DMS53 (cell line): ENCODE measurements at places on chromosomes 7 and 10.

DNA sequence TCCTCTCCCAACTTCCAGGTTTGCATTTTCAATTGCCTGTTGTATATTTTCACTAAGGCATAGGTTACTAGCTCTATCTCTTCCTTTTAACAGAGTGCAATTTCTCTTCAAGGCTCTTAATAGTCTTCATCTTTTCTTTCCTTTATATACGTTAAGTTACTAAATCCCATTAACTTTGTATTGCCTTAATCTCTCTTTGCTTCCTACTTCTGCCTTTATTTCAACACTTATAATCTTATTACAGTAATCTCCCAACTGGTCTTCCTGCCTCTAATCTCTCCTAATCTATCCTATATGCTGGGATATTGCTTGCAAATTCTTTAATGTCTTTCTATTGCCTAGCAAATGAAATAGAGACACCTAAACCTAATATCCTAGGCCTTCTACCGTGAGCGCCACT, 26.1 kb downstream of the ST7 start:
- no peak for DNase-seq

DNA sequence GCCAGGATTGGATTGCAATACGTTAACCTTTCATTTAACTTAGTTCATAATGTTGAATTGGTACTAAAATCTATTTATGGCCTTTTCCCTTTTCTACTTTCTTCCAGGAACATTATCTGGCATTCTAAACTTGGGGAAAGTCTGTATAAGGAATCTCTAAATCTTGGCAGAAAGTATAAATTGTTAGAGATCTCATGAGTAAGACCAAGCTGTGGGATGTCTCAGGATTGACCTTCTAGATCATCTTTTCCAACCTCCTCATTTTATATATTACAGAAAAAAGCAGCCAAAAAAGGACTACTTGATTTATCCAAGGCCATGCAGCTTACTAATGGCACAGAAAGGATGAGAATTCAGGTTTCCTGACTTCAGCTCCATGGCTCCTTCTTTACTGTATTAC, 598.3 kb downstream of the INHBA start:
- no peak for DNase-seq

DNA sequence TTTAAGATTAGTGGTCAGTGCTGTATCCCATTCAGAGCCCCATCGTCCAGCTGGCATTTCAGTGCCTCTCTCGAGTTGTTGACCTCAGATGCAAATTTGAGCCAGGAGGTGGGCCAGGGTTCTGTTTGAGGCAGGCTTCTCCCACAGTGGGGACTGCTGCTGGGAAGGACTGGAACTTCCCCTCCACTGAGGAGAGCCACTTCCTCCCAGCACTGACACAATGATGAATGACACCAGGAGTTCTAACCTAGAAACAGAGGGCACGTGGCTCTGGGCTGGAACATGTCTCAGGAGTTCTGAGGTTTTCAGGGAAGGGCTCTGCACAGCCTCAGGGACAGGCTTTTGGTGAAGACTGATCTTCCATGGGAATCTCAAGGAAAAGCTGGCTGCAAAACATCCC, 18.3 kb upstream of the BTBD16 start:
- no peak for DNase-seq

GRCh38 chr10:12510501-12510941, 161.2 kb downstream of the CAMK1D start:
- DNase-seq: no peak

DNA sequence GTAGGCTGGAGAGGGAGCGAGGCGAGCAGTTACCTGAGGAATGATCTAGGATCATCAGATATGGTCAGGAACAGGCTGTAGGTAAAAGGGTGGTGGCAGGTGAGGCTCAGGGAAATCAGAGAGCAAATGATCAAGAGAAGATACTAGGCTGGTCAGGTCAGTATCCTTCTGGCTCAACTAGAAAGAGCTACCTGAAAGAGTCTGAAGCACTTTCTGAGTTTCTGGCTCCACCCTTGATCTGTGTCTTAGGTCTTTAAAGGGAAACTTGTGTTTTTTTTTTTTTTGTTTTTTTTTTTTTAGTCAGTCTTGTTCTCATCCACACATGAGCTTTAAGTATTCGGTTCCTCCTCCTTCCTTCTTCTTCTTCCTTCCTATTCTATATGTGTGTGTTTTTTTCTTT, 10.5 kb downstream of the ADAM22 start:
- no peak for DNase-seq
